ENCODE measurements at places on chromosomes 5 and 9.
A peak's percentile ranks its signal among the peaks of the same experiment; 100 is the strongest.

DNA sequence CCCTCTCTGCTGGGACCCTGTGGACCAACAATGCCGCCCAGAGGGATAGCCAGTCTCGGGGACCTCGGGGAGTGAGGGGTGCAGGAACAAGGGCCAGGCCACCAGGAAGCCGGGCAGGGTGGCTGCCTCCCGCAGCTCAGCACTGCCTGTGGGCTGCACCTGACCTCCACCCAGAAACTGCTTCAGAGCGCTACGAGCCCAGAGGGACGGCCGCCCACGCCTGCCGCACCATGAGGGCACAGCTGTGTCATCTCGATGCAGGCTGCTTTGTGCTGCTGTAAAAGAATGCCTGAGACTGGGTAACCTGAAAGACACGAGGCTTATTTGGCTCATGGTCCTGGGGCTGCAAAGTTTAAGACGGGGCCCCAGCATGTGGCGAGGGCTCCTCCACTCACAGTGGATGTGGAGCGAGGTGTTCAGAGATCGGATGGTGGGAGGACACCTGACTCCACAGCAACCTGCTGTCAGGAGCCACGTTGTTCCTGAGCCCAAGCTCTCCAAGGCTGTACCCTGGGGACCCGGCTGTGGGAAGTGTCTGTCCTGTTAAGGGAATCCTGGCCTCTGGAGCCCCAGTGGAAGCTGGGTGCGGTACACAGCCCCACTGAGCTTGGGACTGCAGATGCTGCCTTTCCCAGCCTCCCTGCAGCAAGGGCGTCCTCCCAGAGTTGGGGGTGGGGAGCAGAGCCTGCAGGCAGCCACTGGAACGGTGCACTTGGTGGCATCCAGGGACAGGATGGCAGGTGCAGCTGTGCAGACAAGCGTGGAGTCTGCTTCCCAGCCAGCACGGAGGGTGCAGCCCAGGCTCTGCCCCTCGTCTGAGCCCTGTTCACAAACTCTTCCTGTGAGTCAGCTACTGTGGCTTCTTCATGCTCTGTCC, 11.8 kb upstream of the ZDHHC11 start:
- DNase-seq: no peak

DNA sequence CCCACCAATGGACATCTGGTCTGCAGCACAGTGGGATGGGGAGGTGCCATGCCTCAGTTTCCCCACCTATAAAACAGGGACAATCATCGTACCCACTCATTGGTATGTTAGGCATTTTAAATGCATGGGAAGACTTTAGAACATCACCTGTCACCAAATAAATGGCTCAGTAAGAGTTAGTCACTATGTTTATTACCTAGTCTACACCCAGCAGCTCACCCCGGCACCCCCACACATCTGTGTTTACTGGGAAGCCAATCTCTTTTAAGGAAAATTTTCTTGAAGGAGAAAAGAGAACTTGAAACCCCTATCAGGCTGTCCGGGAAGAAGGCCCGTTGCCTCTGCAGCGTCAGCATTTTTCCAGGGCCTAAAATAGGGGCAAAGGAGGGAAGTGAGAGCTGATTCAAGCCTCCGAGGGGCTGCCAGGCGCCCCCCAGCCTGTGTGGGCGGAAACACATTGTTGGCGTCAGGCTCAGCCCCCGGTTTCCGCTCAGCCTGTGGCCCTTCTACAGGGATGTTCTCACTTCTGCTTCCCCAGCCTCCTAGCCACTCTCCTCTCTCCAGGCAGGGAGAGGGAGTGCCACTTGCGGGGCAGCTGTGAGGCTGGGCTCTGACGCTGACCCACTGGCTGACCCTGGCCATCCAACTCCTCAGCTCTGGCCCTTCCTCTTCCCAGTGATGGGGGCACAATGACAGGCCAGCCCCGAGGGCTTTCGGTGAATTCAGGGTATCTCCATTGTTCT, 4.6 kb downstream of the CSF1R start:
- peak; percentile 69 for DNase-seq

DNA sequence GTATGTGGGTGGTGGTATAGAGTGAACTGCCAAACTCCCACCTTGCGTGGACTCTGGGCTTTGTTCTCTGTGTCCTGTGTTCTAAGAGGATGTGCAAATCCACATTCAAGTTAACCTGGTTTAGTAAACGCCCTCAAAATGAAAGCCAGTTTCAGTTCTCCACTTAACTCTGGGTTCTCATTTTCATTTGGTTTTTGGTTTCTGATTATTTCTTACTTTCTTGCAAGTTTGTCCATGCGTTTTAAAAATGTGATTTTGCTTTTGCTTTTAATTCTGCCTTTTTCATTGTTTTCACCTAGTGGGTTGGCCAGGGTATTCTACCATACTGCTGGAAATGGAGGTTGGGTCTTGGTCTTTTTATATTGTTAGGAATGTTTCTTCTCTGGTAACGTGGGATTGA, 38.2 kb downstream of the GALNT10 start:
- no peak for DNase-seq

- no peak for DNase-seq
Measured at GRCh38 chr9:21367957-21368356, at the start of gene IFNA13. Gene IFNA13, minus strand, starts transcription at chr9:21368057. Its CDS starts 47 bp downstream, at chr9:21368010.

DNA sequence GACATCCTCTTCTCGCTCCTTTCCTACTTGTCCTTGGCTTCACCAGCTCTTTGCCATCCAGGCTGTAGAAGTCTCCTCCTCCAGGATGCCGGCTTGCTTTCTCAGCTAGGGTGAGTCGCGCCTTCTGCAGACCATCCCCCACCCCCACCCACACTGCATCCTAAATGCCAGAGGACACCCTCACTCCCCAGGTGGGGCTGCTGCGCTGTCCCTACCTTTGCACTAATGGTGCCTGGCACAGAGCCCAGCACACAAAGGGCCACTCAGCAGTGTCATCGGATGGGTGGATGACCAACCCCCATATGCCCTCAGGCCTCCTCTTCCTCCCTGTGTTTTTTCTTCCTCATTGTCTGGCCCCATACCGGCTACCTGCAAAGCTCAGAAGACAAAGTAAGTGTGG, 14.8 kb downstream of the IL9 start:
- DNase-seq: no peak

DNA sequence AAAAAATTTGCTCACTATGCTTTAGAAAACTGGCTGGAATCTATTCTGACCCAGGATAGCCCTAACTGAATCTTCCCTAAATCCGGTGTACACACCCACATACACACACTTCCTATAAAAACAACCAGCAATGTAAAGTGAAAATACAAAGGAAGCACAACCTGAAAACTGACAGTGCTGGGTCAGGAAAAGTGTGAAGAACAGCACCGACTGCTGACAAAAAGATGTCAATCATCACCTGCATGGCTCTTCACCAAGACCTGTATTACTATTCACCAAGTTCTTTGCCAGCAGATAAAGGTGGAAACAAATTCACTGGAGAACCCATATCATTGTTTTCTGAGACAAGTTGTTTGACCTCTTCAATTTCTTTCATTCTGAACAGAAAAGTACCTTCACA, 293.8 kb upstream of the GRAMD2B start:
- no peak for DNase-seq

DNA sequence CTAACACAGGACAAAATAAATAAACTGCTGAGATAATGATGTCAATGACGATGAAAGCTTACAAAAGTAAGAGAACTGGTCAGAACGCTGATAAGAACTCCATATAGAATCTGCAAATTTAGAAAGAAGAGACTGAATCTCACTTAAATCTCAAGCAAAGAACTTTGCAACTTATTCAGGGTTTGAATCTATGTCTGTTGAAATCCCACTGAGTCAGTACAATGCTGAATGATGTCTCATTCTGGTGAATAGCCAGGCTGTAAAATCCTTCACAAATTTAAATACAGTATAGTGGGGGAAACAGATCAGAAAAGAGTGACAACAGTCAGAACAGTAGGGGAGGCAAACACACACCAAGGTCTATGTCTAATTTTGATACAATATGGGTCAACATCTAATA, 38.9 kb upstream of the NR3C1 start:
- no peak for DNase-seq

All from mucosa of gallbladder (tissue), 1 donor.